ENCODE measurements at places on chromosomes 4 and X.
A peak's percentile ranks its signal among the peaks of the same experiment; 100 is the strongest.

- DNase-seq = no peak
These were observed 12.2 kb upstream of the CAMK2D start for GRCh38 chr4:113773756-113774155.

GRCh38 chrX:77436271-77436670 is 10.9 kb upstream of the FGF16 start:
- DNase-seq = no peak

DNA sequence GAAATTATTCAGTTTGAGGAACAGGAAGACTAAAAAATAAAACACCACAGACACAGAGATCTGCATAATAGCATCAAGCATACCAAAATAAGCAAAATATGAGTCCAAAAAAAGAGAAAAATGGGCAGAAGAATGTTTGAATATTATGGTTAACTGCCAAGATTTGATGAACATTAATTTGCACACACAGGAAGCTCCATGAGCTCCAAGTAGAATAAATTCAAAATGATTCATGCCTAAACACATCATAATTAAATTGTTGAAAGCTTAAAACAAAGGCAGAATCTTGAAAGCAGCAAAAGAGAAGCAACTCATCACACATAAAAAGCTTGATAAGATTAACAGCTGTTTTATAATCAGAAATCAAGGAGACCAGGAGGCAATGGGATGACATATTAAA is 156.6 kb upstream of the ARSJ start:
- DNase-seq = peak; percentile 27

- no peak for DNase-seq
These were observed 93.6 kb downstream of the RBM47 start for GRCh38 chr4:40536032-40536431.
